GM03348 (cell line): ENCODE measurements at places on chromosomes 12 and 14.

DNA sequence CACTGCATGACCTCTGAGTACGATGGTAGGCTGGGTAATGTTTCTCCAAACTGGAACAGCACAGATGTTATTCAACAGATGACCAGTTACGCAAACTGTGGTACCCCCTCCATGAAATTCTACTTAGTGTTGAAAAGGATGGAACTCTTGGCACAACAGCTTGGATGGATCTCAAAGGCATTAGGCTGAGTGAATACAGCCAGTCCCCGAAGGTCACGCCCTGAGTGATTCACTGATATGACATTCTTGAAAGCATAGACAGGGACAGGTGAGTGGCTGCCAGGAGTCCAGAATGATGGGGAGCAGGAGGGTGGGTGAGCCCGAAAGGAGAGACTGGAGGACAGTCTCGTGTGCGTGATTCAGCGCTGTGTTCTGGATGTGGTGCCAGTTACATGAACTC is 187.5 kb upstream of the TMEM132C start:
- no peak for DNase-seq

GRCh38 chr14:80239631-80240030 is 28.3 kb upstream of the DIO2 start:
- no peak for DNase-seq

- no peak for DNase-seq
Observed at GRCh38 chr12:33628087-33628486, 188.5 kb upstream of the SYT10 start.

DNA sequence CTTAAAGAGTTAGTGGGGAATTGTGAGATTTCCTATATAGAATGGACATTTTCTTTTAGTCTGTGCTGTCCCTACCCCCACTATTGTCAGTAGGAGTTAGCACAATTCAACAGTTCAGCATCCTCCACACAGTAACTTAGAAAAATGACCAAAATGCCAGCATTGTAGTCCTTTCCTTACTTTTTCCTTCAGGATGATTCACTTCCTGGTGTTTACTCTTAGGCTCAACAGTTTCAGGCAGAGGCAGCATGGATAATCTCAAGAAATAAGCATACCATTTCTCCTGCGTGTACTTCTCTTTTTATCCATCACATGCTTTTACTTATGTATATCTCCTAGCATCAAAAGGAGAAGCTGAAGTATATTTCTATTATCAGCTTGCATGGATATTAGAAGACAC is 683.4 kb downstream of the SLC16A7 start:
- DNase-seq, result peak; percentile 35

DNA sequence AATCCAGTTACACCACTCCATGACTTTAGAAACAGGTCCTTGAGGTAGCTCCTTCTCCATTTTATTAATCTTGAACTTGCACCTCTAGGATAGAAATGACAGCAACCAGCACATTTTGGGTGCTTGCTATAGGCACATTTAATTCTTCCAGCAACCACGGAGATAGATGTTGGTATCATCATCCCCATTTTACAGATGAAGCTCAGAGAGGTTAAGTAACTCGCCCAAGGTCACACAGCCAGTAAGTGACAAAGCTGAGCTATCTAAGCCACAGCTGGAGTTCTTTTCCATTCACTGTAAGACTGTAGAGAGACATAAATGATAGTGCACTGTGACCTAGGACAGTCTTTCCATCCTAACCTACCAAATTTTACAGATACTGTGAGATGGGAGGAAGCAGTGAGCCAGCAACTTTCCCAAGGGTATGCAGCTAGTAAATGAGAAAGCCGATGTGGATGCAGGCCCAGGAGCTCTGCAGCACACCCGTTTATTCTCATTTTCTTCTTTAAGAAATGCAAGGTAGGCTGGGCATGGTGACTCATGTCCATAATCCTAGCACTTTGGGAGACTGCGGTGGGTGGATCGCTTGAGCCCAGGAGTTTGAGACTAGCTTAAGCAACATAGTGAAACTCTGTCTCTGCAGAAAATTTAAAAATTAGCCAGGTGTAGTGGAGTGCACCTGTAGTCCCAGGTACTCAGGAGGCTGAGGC is 103.2 kb downstream of the TBX5 start:
- no peak for DNase-seq

DNA sequence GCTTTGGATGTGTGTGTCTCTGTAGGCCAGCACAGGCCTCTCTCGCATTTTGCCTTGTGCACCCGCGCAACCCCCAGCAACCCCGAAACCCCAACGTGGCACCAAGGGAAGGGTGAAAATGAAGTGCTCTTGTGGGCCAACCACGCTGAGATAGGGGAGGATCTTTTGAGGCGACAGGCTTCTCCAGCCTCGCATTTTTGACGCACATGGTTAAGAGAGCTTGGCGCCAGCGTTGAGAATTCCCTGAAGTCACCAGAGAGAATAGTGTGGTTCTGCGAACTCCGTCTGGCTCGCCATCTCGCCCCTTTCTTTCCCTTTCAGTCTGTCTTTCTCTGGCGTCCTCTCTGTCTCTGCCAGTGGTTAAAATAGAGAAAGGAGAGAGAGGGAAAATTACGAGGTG is 1.9 kb upstream of the TBX3 start:
- DNase-seq, result no peak

GRCh38 chr12:109739747-109740693 is 26.4 kb downstream of the FAM222A start:
- no peak for DNase-seq

- DNase-seq, result no peak
Observed at GRCh38 chr14:73748858-73749357, 34.7 kb upstream of the PNMA1 start.

GRCh38 chr12:90839346-90839745 is 115.6 kb downstream of the CCER1 start:
- DNase-seq, result no peak

- peak; percentile 94 for DNase-seq
Observed at GRCh38 chr14:92121670-92122350, at the start of the genes CPSF2 and NDUFB1. Gene CPSF2 (plus strand): TSS chr14:92121969. CDS start chr14:92130985, 9,016 bp downstream. Gene NDUFB1 (minus strand): TSS chr14:92121706. CDS start chr14:92117637, 4,069 bp downstream.

DNA sequence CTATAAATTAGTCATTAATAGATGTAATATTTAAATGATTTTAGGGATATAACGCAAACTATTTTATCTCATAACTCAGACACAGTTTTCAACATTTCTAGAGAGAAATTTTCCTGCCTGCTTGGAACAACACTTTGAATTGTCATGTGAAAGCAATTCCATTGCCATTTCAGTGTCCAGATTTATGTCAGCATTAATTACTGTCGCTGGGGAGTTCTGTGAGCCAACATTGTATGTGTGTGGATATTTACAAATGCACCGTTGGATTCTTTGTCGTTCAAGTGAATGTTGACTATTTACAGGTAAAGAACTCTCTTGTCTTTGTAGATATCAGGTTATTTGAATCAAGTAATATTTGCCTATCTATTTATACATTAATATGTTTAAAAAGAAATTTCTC is 465.3 kb upstream of the RGS6 start:
- no peak for DNase-seq

GRCh38 chr14:61106271-61106958 is 125.4 kb downstream of the SLC38A6 start:
- no peak for DNase-seq

GRCh38 chr14:93533437-93533836 is 102.7 kb downstream of the UNC79 start:
- DNase-seq, result no peak

- DNase-seq, result no peak
Observed at GRCh38 chr14:94054401-94054800, 26.6 kb downstream of the DDX24 start.

GRCh38 chr12:94165138-94165537 is 16.8 kb downstream of the PLXNC1 start:
- no peak for DNase-seq

- peak; percentile 83 for DNase-seq
Observed at GRCh38 chr12:120640861-120641833, 721 bp downstream of the CABP1 start.

- peak; percentile 95 for DNase-seq
Observed at GRCh38 chr12:120710031-120710804, at the start of gene UNC119B. Gene UNC119B (plus strand): TSS chr12:120710458. CDS start chr12:120710475, 17 bp downstream.

GRCh38 chr14:102008891-102009290 is 44.5 kb downstream of the DYNC1H1 start:
- no peak for DNase-seq

GRCh38 chr12:6563448-6564050 is 4.5 kb downstream of the NOP2 start:
- DNase-seq, result peak; percentile 74

GRCh38 chr12:23824358-23824757 is 125.1 kb downstream of the SOX5 start:
- DNase-seq, result no peak

DNA sequence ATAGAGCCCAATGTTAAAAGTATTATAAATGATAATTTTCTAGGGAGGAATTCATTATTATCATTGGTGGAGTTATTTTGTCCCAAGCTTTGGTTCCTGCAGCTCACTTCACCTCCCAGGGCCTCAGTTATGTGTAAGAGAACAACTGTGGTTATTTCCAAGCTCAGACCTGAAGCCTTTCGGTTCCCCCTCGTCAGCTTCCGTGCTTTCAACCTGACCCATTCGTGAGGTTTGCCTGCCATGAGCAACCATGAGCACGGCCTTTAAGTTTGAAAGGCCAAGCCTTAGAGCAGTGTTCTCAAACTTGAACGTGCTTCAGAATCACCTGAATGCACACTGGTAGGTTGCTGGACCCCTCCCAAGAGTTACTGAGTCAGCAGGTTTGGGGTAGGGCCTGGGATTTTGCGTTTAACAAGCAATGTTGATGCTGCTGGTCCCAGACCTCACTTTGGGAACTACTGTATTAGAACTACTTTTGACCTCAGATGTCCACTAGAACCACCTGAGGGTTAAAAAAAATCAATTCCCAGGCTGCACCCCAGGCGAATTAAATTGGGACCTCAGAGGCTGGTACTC is 133.0 kb upstream of the PRMT8 start:
- no peak for DNase-seq

- no peak for DNase-seq
Observed at GRCh38 chr14:69708049-69708448, 58.9 kb upstream of the SRSF5 start.

DNA sequence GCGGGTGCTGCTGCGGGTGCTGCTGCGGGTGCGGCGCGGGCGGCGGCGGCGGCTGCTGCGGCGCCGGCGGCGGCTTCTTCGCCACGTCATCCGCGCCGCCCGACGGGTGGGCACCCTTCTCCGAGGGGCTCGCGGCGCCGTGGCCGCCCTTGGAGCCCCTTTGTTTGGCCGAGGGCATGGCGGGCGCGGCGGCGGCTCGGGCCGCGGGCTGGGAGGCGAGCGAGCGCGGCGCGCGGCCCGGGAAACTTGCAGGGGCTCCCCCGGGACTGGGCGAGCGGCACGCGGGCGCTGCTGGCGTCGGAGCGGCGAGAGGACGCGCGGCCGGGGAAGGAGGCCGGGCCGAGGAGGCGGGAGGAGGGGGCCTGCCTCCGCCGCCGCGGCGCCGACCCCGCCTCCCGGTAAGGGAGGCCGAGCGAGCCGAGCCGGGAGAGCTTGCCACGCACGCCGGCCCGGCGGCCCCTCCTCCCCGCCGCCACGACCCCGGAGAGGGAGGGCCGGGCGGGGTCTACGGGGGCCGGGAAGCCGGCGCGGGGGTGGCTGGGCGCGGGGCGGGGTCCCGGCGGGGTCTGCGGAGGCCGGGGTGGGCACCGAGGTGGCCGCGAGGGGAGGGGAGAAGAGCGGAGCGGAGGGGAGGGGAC is at the start of gene CKAP4:
TSS of gene CKAP4 (minus strand) at position 347 of the 638 bp plus-strand sequence. CDS start at position 178, 169 bp downstream.
- DNase-seq, result peak; percentile 95

DNA sequence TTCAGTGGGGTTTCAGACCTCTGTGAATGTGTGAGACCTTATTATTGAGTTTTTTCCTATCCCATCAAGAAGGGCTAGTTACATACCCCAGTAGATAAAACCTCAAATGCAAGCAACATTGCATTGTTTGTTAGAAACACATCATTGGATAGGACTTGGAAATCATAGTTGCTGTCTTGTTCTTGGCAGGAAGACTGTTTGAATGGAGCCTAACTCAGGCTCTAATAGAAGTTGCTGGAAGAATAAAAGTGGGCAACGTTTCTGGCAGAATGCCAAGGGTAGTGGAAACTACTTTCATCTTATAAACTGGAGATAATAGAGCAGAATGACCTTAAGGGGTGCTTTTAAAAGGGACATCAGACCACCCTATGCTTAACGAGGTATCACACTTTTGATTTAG is 9.9 kb upstream of the PTHLH start:
- no peak for DNase-seq

DNA sequence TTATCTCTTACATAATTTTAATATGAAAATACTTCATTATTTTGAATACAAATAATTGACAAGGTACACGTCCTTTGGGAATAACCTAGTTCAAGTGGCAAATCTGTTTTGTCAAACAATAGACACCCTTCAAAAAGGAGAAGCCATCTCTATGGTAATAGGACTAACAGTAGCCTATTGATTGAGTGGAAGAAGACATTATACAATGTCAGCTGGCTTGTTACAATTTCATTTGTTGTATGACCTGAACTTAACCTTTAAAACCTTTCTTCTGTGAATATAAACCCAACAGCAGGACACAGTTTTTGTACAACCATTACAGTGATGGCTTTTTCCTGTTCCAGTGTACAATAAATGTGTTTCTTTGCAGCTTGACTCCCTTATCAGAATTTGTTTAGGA is 8.1 kb downstream of the TMEM260 start:
- no peak for DNase-seq

- no peak for DNase-seq
Observed at GRCh38 chr14:24565766-24566165, 10.3 kb downstream of the CTSG start.

- DNase-seq, result peak; percentile 35
Observed at GRCh38 chr12:12946686-12947355, 5.1 kb downstream of the GPRC5D start.

DNA sequence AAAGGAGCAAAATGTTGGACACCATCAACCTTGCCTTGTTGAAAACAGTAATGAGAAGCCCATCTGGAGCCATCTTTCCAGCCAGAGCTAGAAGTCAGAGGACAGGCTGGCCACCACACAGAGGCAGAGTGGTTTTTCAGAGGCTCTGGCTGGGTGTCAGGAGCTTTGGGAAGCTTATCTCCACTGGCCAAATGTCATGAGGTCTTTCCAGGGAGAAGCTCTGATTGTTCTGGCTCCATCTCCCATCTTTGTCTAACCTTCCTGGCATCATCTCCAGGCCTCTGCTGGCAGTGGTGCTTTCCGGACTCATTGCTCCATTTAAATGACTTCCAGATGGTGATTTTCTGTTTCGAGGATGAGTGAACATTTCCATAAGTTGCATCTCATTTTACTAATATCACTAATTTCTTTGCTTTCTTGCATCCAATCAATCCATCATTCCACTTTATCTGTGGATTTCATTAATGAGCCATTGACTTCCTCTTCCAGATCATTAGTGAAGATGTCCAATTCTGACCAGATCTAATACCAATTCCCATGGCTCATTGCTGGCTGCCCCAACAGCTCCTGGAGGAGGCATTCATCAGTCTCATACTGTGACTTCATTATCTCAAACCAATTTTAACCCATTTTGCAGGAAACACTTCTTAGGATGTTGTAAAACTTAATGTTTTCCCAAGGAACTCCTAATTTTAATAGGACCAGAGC is 35.3 kb upstream of the TMTC1 start:
- DNase-seq, result no peak

- DNase-seq, result peak; percentile 68
Observed at GRCh38 chr12:124509676-124510300, 57.6 kb downstream of the NCOR2 start.

GRCh38 chr12:98691351-98691750 is 46.3 kb downstream of the APAF1 start:
- no peak for DNase-seq
